ENCODE measurements at places on chromosomes 1 and 21.

- no peak for DNase-seq
These were observed 291.8 kb upstream of the USP24 start for GRCh38 chr1:55506740-55507577.

- no peak for DNase-seq
These were observed 171.0 kb downstream of the ZC3H11B start for GRCh38 chr1:219441884-219442283.

DNA sequence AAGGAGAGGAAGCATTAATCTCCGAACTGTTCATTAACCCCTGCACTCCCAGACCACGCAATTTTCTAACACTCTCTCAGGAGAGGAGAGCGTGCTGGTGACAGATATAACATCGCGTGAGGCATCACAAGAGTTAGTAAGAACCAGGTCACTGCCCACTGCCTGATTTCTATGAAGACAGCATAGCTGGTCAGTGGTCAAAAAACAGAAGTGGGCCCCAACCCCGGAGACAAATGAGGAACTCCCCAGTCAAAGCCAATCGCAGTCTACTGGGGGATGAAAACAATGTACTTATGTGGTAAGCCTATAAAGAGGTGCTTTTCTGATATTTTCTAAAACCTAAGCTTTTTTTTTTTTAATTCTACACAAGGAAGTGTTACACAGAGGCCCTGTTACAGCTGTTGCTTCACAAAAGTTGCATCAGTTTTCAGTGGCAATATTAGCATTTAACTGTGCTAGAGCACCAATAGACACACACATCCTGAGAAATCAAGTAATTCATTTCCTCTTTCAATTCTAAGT lies 231.8 kb upstream of the IRF2BP2 start:
- DNase-seq, result no peak

GRCh38 chr1:58032611-58033073 lies 513.9 kb downstream of the OMA1 start:
- DNase-seq, result no peak

- no peak for DNase-seq
These were observed 63.2 kb downstream of the IER5 start for GRCh38 chr1:181151378-181152326.

DNA sequence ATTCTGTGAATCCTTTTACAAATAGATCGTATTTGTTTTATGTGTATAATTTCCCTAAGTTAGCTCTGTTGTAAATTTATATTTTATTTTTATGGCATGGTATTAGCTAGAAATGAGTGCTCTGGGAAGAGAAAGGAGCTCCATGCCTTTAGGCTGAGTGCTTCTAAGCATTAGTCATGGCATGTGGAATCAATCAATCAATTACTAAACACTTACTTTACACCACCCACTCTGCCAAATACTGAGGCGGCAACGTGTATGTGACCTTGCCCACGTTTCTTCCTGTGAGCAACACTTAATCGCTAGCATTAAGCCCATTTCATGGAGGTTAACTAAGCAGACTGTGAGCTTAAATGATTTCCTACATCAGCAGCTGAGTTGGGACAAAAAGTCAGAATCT lies 7.2 kb upstream of the BECN2 start:
- no peak for DNase-seq

DNA sequence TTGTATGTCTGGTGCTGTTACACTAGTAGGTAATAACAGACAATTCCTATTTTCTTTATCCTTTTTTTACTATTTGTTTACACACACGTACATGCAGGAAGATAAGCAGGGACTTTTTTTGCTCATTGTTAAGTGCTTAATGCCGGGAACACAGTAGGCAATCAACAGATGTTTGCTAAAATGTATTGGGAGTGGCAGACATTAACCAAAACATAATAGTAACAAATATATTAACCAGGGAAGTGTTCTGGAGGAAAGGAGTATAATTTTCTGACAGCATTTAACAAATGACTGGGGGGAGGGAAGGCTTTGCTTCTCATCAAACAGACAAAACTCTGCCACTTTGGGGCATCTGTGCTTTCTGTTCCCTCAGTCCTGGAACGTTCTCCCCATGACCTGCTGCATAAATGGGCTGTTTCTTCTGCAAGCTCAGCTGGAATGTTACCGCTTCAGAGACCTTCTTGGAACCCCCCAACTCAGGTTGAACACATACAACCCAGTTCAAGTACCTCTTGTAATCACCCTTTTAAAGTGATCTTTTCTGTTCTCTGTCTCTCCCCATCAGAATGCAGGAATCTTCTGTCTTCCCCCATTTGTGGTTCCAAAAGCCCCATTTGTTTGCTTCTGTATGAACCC lies 2.1 kb downstream of the CR1L start:
- no peak for DNase-seq

GRCh38 chr1:194538453-194538852 lies 1352.0 kb upstream of the B3GALT2 start:
- no peak for DNase-seq

GRCh38 chr1:89465201-89465600 lies 59.4 kb upstream of the LRRC8B start:
- no peak for DNase-seq

GRCh38 chr1:35111106-35111505 lies 31.9 kb downstream of the ZMYM1 start:
- no peak for DNase-seq

DNA sequence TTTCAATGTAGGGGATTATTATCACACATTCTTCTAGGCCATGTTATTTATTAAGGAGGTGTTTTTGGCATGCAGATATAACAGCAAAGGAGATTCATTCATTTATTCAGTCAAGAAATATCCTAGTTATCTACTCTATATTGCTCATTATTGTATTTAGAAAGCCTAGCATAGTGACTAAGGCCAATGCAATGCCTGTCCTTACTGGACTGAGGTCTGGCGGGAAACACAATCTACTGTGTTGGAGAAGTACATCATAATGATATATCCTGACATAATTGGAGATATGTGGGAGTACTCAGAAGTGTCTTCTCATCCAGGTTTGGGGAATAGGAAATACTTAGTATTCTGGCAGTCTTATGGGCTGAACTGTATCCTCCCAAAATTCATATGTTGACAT lies 421.5 kb upstream of the USP24 start:
- no peak for DNase-seq

GRCh38 chr1:40664791-40665190 lies 691 bp downstream of the RIMS3 start:
- DNase-seq, result no peak

- DNase-seq, result no peak
These were observed 694 bp downstream of the TMEM167B start for GRCh38 chr1:109091078-109091838.

GRCh38 chr1:62686822-62687221 lies 1.4 kb downstream of the DOCK7 start:
- no peak for DNase-seq

- no peak for DNase-seq
These were observed 4.1 kb downstream of the SNX27 start for GRCh38 chr1:151615711-151616504.

- no peak for DNase-seq
These were observed 1.6 kb upstream of the C1orf35 start for GRCh38 chr1:228104526-228105269.

DNA sequence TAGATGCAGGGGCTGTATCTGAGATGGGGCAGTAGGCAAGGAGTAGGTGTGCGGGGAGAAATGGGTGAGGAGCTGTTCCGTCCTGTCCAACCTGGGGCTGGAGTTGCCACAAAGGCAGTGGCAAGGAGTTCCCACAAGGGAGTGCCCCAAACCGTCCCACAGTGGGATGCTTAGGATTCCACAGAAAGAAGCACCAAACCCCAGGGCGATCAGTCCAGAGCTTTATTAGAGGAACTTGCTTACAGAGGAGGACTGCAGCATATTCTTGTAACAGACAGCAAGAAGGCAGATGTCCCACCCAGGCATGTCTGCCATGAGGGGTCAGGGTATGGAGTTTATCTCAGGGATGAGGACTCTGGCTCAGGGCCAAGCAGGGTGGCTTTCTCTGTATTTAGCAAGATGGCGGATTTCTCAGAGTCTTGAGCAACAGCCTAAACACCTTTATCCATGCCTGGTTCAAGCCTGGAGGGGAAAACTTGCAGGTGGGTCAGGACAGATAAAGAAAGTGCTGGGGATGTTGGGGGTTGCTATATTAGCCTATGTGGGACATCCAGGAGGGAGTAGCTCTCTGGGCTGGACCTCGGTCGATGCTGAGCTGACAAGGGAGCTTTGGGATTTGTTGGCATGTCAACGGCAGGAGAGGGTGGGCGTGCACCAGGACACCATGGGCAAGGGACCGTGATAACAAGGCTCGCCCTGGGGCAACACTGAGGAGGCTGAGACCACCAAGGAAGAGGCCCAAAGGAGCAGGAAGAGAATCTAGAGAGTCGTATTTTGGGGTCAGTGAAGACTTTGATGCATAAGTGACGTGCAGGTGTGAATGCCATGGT lies 32.8 kb downstream of the OBSCN start:
- DNase-seq, result no peak

DNA sequence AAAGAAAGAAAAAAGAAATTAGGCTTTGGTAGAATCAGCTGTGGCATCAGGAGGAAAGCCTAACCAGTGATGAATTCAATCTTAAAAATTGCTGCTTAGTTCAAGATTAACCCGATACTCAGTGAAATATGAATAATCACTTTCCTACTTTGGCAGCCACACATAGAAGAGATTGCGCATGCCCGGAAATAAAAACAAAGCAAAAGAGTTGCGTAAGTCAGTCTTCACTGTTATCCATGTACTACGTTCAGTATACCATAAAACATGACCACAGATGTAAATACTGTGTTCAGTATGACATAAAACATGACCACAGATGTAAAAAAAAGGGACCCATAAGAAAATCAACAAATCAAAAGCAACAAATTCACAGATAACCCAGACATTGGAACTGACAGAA lies 19.2 kb downstream of the CD1D start:
- no peak for DNase-seq

- no peak for DNase-seq
These were observed 116.1 kb upstream of the RUNX3 start for GRCh38 chr1:25046194-25046532.

- peak; percentile 84 for DNase-seq
These were observed 20.6 kb downstream of the TCEA3 start for GRCh38 chr1:23403735-23404486.

DNA sequence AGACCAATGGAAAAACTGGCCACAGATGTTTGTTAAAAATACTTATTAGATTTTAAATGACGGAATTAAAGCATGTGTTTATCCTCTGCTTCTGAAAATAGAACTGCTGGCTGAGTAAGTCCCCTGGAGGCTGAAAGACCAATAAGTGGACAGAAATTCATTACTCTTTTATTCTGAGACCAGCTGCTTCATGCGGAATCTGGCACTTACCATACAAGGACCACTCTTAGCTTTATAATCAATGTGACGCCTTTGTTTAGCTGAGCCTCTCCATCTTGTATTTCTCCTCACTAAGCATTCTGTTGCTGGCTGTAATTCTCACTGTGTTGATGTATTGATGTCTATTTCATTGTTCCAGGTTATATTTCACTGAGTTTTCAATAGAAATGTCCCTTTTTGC lies 6.3 kb upstream of the EXO1 start:
- DNase-seq, result no peak
